Activated CD4-positive, alpha-beta T cell treated with anti-CD3 and anti-CD28 coated beads, Interleukin-2, amount 10 ng/mL, durations not matched to agents 7 days and 5 days (primary cell): ENCODE measurements at places on chromosomes 5 and 9. TPM values are rescaled to one million over a fixed set of nuclear protein-coding genes. Genes with fewer than 3 reads are reported as not detected.

DNA sequence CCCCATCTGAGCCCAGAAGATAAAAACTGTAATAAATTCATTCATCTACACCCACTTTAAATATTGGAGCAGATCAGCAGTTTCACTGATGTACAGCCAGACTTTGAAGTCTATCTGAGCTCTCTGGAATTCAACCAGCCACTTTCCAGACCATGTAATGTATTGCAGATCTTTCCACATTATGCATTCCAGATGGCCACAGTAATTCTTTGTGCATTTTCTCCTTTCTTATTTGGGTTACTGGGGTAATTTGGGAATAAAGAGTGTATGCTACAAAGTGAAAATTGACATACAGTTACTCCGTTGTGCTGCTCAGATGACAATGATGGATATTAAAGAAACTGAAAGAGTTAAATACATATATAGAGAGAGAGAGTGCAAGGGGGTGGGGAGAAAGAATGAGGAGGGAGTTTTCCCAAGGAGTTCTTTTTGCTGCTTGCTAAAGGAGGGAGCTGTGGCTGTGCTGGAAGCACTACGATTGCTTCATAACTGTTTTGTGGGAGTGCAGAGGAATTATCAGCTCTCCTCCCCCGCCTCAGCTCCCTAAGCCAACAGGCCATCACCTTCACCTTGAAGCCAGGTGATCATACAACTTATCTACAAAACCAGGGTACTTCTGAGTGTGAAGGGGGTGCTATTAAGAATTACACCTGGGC lies 152.8 kb downstream of the GAS1 start:
- no peaks in the 10 kb centered on the region for H3K27me3 ChIP-seq
- H3K4me3 ChIP-seq = no peak overlapping the region
- H3K27ac ChIP-seq = no peak overlapping the region
- no peaks in the 10 kb centered on the region for H3K36me3 ChIP-seq
- DNase-seq = no peak

DNA sequence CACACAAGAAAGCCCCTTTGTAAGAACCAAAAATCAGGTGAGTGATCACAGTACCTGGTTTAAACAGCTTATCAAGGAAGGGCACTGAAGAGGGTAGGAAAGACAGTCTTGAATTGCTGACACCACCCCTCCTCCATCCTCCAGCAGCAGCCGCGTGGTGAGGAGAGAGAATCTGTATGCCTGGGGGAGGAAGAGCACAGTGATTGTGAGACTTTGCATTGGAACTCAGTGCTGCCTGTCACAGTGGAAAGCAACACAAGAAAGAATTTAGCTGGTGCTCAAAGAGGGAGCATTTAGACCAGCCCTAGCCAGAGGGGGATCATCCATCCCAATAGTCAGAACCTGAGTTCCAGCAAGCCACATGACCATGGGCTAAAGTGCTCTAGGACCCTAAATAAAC lies 11.6 kb upstream of the STX17 start:
- peaks cover 35% of the 10 kb centered on the region for H3K27me3 ChIP-seq
- no peak overlapping the region for H3K27ac ChIP-seq
- no peaks in the 10 kb centered on the region for H3K36me3 ChIP-seq
- no peak for DNase-seq

DNA sequence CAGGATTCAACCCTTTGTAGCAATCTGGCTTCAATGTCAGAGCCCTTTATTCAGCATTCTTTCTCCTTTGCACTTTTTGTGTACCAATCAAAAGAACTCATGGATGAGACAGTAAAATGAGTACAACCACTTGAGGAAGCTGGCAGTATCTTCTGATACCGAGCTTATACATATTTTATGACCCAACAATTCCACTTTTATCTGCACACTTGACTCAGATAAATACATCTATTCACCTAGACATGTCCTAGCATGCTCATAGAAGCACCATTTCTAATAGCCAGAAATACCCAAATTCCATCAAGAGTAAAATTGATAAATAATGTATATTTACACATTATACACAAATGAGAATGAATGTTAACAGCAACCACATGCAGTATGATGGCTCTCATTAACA lies 111.2 kb upstream of the PTGER4 start:
- peaks cover 10% of the 10 kb centered on the region for H3K4me1 ChIP-seq
- no peak overlapping the region for H3K4me3 ChIP-seq
- no peak for DNase-seq
- no peaks in the 10 kb centered on the region for H3K27me3 ChIP-seq
- H3K36me3 ChIP-seq = peaks cover 2% of the 10 kb centered on the region

GRCh38 chr5:90875456-90875855 lies 316.9 kb downstream of the ADGRV1 start:
- H3K4me3 ChIP-seq = no peak overlapping the region
- DNase-seq = no peak
- H3K27ac ChIP-seq = no peak overlapping the region
- no peaks in the 10 kb centered on the region for H3K36me3 ChIP-seq

- DNase-seq = no peak
- peaks cover 3% of the 10 kb centered on the region for H3K36me3 ChIP-seq
- H3K4me1 ChIP-seq = peaks cover 12% of the 10 kb centered on the region
- H3K27ac ChIP-seq = peak overlapping the region; percentile 28
Measured at GRCh38 chr5:149370878-149371277, 8.2 kb downstream of the IL17B start.

DNA sequence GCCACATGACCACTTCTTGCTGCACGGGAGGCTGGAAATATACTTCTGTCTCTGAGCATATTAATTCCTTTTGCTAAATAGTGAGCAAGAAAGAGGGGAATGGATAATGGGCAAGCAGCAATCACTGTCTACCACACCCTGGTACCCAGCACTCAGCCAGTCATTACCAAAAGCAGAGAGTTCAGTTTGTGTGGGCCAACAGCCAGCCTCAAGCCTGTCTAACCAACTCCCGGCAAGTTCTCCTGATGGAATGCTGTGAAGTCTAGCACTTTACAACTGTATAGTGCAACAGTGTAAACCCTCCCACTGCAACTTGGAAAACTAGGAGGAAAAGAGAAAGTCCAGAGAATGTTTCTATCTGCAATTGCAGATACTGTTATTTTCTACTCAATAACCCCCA lies 47.8 kb downstream of the PLK2 start:
- H3K4me1 ChIP-seq = no peaks in the 10 kb centered on the region
- H3K4me3 ChIP-seq = no peak overlapping the region
- DNase-seq = no peak

GRCh38 chr5:172722327-172722815 lies 48.6 kb downstream of the DUSP1 start:
- no peak for DNase-seq
- no peak overlapping the region for H3K27ac ChIP-seq
- peaks cover under 1% of the 10 kb centered on the region for H3K4me1 ChIP-seq
- peaks cover 4% of the 10 kb centered on the region for H3K27me3 ChIP-seq

GRCh38 chr5:174172566-174172965 lies 127.1 kb downstream of the NSG2 start:
- no peaks in the 10 kb centered on the region for H3K36me3 ChIP-seq
- H3K4me3 ChIP-seq = no peak overlapping the region
- no peak overlapping the region for H3K27ac ChIP-seq
- no peak for DNase-seq
- no peaks in the 10 kb centered on the region for H3K4me1 ChIP-seq

DNA sequence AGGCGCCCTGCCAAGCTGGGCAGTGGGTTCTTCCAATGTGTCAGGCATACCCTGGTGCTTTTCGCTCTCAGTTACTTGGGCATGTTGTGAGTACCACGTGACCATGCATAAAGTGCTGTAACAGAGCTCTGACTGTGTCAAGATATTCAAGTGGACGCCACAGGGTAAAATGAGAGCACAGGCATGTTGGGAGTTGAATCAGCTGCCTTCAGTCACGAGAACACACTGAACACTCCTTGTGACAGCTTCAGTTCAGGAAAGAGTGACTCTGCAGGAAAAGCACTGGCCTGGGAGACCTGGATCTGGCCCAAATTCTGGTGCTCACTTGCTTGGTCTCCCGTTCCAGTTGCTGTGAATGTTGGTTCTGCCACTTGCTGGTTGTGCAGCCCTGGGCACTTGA lies 5.1 kb downstream of the MLANA start:
- H3K4me3 ChIP-seq = no peak overlapping the region
- no peak overlapping the region for H3K27ac ChIP-seq
- H3K27me3 ChIP-seq = no peaks in the 10 kb centered on the region
- H3K4me1 ChIP-seq = peaks cover 2% of the 10 kb centered on the region

DNA sequence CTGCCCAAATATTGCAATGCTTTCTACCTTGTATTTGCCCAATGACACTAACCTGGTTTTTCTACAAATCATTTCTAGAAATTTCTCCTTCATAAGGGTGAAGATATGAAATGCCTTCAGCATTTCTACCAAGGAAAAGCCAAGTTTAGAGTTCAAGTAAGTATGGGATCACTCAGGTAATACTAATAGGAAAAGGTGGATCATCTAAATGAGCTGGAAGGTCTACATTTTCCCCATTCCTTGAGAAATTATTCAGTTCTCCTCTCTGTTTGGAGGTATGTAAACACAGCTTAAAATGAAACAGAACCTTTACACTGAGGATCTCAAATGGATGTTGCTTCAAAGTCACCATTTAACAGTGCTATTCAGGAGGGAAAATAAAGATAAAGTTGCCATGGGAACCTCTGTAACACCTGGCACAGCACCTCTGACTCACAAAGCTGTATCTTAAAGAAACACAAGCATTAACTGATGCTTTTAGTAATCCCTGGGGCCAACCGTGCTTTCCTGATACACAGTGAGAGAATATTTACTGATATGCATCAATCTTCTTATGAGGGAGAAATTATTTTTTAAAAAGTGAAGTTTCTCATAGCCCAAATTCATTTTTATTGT lies 161.3 kb downstream of the DRD1 start:
- no peak overlapping the region for H3K4me3 ChIP-seq
- DNase-seq = no peak
- no peak overlapping the region for H3K27ac ChIP-seq
- no peaks in the 10 kb centered on the region for H3K36me3 ChIP-seq

- H3K4me3 ChIP-seq = no peak overlapping the region
- H3K36me3 ChIP-seq = peaks cover 34% of the 10 kb centered on the region
- DNase-seq = no peak
- peaks cover 14% of the 10 kb centered on the region for H3K4me1 ChIP-seq
Measured at GRCh38 chr9:104144336-104144735, 50.2 kb downstream of the SMC2 start.

- no peaks in the 10 kb centered on the region for H3K27me3 ChIP-seq
- no peak overlapping the region for H3K27ac ChIP-seq
- H3K4me1 ChIP-seq = no peaks in the 10 kb centered on the region
- DNase-seq = no peak
- H3K36me3 ChIP-seq = no peaks in the 10 kb centered on the region
- H3K4me3 ChIP-seq = no peak overlapping the region
Measured at GRCh38 chr9:116190637-116191396, 37.2 kb downstream of the PAPPA start.

GRCh38 chr9:97848480-97849237 lies 4.4 kb upstream of the FOXE1 start:
- H3K36me3 ChIP-seq = no peaks in the 10 kb centered on the region
- peaks cover 22% of the 10 kb centered on the region for H3K4me1 ChIP-seq
- peak overlapping the region; percentile 3 for H3K27ac ChIP-seq
- peaks cover 81% of the 10 kb centered on the region for H3K27me3 ChIP-seq
- no peak for DNase-seq

GRCh38 chr9:17063535-17064135 lies 71.2 kb upstream of the CNTLN start:
- peak; percentile 15 for DNase-seq
- H3K4me1 ChIP-seq = no peaks in the 10 kb centered on the region
- H3K4me3 ChIP-seq = no peak overlapping the region
- no peaks in the 10 kb centered on the region for H3K27me3 ChIP-seq

DNA sequence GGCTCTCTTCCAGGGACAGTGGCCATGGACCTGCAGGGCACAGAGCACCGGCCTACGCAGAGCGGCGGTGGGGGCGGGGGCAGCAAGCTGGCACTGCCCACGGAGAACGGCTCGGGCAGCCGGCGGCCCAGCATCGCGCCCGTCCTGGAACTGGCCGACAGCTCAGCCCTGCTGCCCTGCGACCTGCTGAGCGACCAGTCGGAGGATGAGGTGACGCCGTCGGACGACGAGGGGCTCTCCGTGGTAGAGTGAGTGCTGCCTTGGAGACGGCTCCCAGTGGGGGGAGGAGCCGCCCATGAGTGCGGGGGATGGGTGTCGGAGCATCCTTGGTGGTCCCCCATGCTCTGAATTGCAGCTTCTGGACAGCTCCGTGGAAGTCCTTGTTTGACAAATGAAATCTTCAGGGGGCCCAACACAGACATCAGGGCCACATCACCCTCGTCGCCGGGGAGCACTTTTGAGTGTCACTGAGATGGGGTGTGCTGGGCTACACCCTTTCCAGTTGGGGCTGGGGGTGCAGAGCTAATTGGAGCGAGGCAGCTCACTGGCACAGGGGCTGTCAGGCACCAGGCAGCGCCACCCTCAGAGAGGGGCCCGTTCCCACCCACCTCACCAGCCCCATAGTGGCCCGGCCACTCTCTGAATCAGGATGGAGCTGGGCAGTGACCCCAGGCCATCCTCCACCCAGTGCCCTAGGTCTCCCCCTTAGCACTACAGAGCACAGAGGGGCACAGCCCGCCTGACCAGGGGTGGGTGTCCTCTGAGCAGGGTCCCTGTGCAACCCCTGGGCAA lies 70.9 kb downstream of the KCNT1 start:
- no peaks in the 10 kb centered on the region for H3K27me3 ChIP-seq
- no peak for DNase-seq
- no peak overlapping the region for H3K4me3 ChIP-seq

DNA sequence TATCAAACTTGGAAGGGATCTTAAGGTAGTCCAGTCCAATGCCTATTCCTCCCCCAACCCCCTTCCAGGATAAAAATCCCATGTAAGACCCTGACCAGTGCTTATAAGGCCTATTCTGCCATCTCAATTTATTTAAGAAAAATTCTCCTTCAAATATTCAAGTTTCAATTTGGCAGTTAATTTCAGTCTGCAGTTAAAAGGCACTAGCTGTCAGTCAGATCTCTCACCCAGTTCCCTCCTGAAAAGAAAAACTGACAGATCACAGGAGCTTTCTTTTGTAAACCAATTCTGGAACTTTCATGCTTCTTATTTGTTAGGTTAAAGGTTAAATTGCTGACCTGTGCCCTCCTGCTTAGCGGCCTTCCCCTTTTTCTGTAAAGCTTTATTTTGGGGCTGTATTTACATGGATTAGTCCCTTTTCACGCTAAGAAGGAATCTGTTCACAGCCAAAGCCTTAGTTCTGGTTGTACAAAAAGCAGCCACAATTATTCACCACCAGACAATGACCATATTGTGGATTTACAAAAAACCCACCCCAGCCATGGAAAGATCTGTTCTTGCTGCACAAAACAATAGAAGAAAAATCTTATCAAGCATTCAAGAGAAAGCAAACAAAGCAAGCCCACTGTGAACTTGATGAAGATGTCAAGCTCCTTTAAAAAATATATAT lies 68.7 kb downstream of the DENND1A start:
- peaks cover 5% of the 10 kb centered on the region for H3K4me1 ChIP-seq
- H3K36me3 ChIP-seq = peaks cover 9% of the 10 kb centered on the region
- DNase-seq = no peak
- no peak overlapping the region for H3K4me3 ChIP-seq
- no peak overlapping the region for H3K27ac ChIP-seq

The IRX1 gene
- not detected for total RNA-seq

The SV2C gene
- 0.10 TPM for total RNA-seq

The OTULINL gene
- total RNA-seq = 31.4 TPM

The INSYN2B gene
- total RNA-seq = not detected

The GRIN1 gene
- total RNA-seq = 0.05 TPM

The GPR151 gene
- total RNA-seq = not detected

The TMEM252 gene
- not detected for total RNA-seq
